ENCODE measurements at places on chromosomes 11 and 22.
A peak's percentile ranks its signal among the peaks of the same experiment; 100 is the strongest.

- no peak for DNase-seq
These were observed 74.4 kb downstream of the SLC1A2 start for GRCh38 chr11:35344681-35345574.

DNA sequence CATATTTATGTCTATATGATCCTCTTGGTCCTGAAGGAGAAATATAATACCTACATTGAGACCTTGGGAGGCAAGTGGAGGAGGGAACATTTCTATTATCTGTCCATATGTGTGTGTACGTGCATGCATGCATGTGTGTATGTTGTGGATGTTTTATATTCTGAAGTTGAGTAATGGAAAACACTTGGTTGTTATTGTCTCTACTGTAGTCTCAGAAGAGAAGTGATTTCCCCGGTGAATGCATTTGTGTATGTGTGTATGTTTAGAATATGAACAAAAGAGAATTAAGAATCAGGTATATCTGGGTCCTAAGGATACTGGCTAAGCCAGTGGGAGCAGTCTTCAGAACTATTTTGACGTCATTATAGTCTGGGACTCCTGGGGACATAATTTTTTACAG lies at the start of gene OR52N1:
OR52N1 (minus strand) TSS at position 101 of the 400 bp plus-strand sequence. CDS start 2,449 bp downstream, outside the sequence.
- no peak for DNase-seq

DNA sequence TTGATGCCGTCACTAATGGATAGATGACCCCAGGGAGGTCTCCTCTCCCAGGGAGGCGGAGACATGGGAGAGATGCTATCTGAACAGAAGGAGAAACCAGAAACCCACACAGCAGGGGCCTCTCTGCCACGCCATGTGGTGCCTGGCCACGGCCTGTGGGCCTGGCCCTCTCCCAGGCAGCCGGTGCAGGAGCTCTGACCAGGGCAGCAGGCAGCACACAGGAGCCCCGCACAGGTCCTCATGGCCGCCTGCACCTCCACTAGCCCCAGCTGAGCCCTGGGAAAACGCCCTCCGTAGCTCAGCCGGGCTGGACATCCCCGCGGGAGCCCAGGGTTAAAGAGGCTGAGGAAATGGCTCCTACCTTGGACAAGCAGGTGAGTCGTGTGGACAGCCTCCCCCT lies 19.8 kb downstream of the IGSF9B start:
- no peak for DNase-seq

- no peak for DNase-seq
These were observed 4.9 kb upstream of the CCDC86 start for GRCh38 chr11:60836866-60837515.

- no peak for DNase-seq
These were observed 29.0 kb downstream of the ELMOD1 start for GRCh38 chr11:107619926-107620325.

DNA sequence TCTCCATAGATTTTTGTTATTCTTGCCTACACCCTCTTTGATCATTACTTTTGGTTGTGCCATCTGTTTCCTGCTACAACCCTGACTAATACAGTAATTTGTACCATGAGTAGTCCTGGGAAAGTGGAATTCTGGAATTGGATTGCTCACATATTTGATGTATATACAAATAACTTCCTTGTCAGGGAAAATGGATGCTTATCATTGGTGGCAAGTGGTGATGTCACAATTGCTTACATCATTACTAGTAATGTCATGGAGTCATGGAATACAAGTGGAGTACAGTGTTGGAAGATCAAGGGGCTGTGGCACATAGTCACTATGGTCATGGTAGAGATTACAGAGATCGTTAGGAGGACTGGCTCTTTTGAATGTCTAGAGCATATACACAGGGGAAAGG lies 24.4 kb downstream of the AASDHPPT start:
- no peak for DNase-seq

DNA sequence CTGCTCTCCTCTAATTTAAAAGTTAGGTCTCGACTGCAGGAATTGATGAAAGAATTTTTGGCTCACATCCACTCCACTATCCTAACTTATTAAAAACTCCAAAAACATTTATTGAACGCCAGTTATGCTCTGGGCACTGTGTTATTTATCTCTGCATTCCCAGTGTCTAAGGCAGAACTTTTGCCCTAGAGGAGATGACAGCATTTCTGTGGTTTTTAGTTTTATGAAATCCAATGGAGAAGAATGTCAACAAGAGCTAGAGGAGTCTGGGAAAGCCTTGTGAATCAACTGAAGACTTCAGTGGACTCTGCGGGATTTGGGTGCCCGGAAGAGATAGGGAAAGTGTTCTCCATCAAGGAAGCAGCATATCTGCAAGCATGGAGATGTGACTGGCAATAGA lies 217.0 kb upstream of the PGR start:
- DNase-seq, result no peak

GRCh38 chr11:2789331-2789730 lies 89.5 kb upstream of the KCNQ1OT1 start:
- no peak for DNase-seq

GRCh38 chr11:73982595-73982989 lies at the start of gene UCP2:
UCP2 (minus strand) TSS chr11:73982843; CDS start chr11:73978378, 4,465 bp downstream.
- DNase-seq, result peak; percentile 90
